ENCODE measurements at places on chromosomes 6 and 20. TPM values are rescaled to one million over a fixed set of nuclear protein-coding genes. Genes with fewer than 3 reads are reported as not detected.

SCGN gene
- total RNA-seq, result 0.14 TPM

- no peak for DNase-seq
Measured at GRCh38 chr6:159959976-159960384, 8.9 kb upstream of the IGF2R start.

GRCh38 chr20:62539198-62540045 is 63.6 kb upstream of the GATA5 start:
- no peak for DNase-seq

DNA sequence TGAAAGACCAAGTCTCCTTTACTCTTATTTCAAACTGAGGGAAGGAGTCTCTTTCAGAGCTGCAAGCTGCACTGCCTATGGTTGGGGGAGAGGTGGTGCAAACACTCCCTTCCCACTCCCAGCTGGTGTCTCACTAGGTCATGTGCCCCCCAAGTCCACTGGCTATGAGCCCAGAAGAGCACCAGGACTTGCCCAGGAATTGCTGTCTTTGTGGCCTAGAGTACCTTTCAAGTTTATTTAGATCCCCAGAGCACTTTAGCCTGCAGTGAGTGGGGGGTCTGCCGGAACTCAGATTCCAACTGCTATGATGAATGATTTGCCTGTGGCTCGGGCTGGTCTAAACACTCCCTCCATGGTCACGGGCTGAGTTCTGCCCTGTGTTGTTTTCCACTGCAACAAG is 192.6 kb upstream of the CITED2 start:
- DNase-seq, result no peak

- no peak for DNase-seq
Measured at GRCh38 chr20:62357187-62357667, 9.9 kb downstream of the LAMA5 start.
